ENCODE measurements at places on chromosomes 6 and 20.
A peak's percentile ranks its signal among the peaks of the same experiment; 100 is the strongest.

GRCh38 chr6:45504947-45505346, 127.2 kb upstream of the SUPT3H start:
- DNase-seq = peak; percentile 88

DNA sequence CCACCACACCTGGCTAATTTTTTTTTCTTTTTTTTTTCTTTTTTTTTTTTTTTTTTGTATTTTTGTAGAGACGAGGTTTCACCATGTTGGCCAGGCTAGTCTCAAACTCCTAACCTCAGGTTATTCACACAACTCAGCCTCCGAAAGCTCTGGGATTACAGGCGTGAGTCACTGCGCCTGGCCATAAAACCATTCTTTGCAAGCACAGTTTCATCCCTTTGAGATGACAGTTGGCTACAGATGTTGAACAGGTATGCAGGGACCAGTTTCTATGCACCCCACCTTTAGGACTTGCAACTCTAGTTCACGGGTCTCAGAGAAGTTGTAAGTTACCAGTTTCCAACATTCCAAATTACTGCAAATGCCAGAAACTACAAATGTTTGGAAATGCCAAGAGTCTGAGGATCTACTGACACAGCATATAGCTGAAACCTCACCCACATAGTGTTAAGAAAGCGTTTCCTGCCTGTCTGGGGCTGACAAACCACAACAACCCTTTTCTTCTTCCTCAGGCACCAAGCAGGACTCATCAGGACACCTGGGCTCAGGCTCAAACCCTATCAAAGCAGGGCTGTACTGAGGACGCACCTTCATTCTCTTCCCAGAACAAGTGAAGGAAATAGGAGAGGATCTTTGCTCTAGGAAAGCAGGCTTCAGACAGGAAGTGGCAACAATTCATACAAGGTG, 22.9 kb downstream of the ARHGAP18 start:
- DNase-seq = peak; percentile 37

DNA sequence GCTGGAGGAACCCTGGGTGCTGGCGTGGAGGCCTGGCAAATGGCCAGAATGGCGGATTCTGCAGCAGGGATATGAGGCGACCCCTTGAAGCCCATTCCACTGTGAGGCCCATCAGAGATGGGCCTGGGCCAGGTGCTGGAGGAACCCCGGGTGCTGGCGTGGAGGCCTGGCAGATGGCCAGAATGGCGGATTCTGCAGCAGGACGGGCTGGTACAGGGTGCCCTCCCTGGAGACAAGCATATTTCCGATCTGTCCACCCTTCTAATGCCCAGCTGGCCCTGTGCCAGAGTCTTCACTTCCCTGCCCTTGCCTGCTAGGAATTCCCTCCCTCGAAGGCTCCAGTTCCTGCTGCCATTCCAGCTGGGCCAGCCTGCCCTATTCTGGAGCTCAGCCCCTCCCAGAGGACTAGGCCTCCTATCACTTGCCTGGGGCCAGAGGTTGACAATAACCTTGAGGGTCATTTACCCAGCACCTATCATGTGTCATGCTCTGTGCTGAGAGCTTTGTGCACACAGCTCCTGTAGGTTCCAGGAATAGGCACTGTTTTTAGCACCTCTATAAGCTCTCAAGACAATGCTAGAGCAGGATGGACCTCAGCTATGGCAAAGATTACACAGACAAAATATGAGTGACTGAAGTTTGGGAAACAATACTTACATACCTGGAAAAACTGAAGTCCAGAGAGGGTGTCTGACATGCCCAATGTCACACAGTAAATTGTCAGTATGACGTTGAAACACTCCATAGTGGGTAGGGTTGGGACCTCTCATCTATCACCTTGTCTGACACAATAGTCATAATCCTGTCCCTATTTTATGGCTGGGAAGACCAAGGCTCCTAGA, 21.4 kb downstream of the SUN5 start:
- DNase-seq = no peak

DNA sequence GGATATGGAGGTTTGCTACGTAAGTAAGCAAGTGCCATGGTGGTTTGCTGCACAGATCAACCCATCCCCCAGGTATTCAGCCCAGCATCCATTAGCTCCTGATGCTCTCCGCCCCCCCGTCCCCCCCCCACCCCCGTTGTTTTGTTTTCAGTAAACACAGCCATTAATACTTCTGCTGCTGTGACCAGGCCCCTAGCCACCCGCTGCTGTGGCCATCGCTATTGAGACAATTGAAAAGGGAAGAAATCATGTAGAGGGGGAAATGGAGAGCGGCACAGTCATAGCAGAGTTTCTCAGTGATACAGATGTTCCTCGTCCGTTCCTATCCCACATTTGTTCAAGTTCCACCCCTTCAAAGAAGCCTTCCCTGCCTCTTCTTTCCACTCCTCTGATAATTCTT, 24.9 kb downstream of the SLC35D3 start:
- no peak for DNase-seq

GRCh38 chr6:17577059-17577458, 23.0 kb upstream of the FAM8A1 start:
- no peak for DNase-seq

- DNase-seq = no peak
Observed at GRCh38 chr6:138498629-138499302, 528 bp downstream of the NHSL1 start.

DNA sequence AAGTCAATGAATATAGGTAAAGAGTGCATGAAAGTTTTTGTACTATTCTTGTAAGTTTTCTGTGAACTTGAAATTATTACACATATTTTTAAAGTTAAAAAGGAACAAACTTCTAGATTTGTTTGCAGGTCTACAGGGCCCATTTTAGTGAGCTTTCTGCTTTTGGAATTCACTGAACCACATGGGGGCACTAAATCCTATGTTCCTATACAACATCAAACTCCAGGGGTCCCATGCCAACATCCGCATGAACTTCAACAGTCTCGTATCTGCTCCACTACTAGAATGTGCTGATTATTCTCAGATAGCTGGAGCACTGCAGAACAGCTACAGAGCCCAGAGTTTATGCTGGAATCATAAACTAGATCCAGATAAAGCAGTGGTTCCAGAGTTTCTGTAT, 347.9 kb upstream of the SPTLC3 start:
- no peak for DNase-seq

- no peak for DNase-seq
Observed at GRCh38 chr20:4138056-4138455, 122.7 kb upstream of the RNF24 start.

Data from fibroblast of skin of right quadriceps (primary cell).